ENCODE measurements at places on chromosomes 16 and 17. TPM values are rescaled to one million over a fixed set of nuclear protein-coding genes. Genes with fewer than 3 reads are reported as not detected.

The KRT31 gene
- not detected for total RNA-seq

DNA sequence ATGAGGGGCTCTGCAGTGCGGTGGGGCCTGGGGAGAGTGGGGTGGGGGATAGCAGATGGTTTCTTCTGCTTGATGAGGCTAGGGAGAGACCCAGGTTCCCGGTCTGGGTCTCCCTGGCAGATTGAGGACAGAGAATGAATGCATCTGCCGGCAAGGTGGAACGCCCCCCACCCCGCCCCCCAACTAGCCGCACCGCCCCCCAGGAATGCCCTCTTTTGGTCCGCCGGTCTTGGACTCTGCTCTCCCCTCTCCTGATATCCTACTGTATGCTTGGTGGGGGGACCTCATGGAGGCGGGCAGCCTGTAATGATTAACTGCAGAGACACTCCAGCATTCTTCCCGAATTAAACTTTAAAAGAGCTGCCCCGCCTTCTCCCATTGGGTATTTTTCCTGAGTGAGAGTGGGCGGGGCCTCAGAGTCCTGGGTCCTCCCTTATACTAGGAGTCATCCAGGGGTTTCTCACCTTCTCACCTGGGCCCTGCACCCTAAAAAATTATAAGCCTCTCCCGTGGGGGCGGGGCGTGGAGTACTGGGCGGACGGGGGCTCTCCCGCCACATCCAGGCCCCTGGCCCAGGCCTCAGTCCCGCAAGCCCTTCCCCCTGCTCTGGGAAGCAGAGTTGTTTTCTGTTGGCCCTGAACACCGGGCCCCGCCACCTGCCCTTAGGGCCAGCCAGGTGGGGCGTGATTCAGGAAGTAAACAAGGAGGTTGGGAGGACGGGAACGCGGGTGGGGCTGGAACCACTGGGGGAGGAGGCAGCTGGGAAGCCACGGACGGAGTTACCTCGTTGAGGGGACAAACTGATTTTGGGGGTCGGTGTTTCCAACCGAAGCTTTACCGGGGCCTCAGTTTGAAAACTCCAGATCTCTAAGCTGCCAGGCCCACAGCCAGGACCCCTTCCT lies 1.5 kb downstream of the GRB7 start:
- no peak for DNase-seq

The LGALS9B gene
- total RNA-seq: not detected

The XAF1 gene
- not detected for total RNA-seq

The DNAH9 gene
- total RNA-seq: 0.07 TPM
